Central memory CD8-positive, alpha-beta T cell (primary cell): ENCODE measurements at places on chromosomes 16 and 17.

DNA sequence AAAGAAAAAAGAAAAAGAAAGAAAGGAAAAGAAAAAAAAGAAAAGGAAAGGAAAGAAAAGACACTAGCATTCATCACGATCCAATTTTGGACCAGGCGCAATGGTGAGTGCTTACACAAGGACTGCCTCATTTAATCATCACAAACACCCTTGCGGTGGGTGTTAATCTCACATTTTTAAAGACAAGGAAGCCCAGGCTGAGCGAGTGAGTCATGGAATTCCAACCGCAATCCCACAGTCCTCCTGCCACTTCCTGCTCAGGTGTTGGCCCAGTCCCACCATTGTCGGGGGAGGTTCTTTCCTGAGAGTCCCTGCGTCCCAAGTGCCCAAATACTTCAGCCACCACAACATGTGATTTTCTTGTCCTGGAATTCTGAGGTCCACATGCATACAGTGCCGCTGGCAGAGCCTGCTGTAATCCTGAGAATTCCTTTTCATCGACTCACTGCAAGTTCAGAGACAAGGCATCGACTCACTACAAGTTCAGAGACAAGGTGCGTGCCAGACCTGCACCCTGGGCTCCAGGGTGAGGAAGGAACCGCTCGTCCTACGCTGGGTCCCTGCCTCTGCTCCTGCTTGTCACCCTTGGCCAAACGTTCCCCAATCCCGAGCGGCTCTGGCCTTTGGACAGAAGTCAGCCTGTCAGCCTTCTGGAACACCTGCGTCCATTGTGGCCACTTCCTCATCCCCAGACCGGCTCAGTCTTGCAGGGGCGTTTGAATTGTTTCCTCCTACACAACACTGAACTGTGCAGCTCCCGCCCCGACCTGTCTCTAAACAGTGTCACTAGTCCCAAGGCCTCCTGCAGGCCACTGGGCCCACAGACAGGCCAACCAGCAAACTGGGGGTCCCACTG lies 5.8 kb downstream of the ZG16B start:
- H3K36me3 ChIP-seq, result no peaks in the 10 kb centered on the region
- no peak overlapping the region for H3K4me3 ChIP-seq
- DNase-seq, result no peak
- peaks cover 22% of the 10 kb centered on the region for H3K4me1 ChIP-seq

DNA sequence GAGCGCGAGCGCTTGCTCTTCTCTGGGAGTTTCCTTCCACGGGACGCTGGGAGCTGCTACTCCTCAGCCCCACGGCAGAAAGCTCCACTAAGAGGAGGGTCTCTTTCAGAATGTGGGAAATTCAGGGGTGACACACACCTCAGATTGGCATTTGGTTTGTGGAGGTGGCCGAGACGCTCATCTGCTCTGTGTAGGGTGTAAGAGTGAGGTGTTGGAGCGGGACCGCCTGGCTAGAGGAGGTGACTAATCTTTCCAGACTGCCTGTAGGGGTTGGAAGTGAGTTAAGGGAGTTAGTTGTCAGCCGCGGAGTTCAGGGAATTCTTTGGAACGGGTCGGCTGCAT lies 735 bp downstream of the PSMD11 start:
- peaks cover 32% of the 10 kb centered on the region for H3K4me1 ChIP-seq
- peak overlapping the region; percentile 71 for H3K4me3 ChIP-seq
- H3K27me3 ChIP-seq, result no peaks in the 10 kb centered on the region
- peak overlapping the region; percentile 82 for H3K27ac ChIP-seq
- DNase-seq, result no peak

GRCh38 chr17:10605221-10605783 lies 51.8 kb downstream of the MYH3 start:
- peaks cover 9% of the 10 kb centered on the region for H3K27me3 ChIP-seq
- H3K4me3 ChIP-seq, result no peak overlapping the region
- no peaks in the 10 kb centered on the region for H3K4me1 ChIP-seq
- no peak for DNase-seq
- H3K27ac ChIP-seq, result no peak overlapping the region

DNA sequence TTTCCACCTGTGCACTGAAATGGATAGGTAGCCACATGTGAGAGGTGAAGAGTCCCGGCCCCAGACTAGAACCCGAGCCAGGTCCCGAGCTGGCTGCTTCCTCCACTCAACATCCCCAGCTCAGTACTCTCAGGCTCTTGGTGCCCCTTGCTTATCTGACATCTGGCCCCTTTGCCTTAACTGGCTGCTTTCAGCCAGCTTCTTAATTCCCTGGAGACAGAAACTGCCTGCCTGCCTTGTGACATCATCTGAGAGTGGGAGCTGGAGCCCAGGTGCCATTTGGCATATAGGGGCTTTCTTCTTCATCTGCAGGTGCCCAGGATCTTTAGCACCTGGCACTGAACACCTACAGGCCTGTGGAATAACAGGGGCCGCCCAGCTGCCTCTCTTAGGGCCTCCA lies 8.9 kb downstream of the CHAD start:
- DNase-seq, result no peak
- no peak overlapping the region for H3K4me3 ChIP-seq
- H3K27me3 ChIP-seq, result peaks cover under 1% of the 10 kb centered on the region
- H3K4me1 ChIP-seq, result no peaks in the 10 kb centered on the region

- H3K4me1 ChIP-seq, result no peaks in the 10 kb centered on the region
- H3K27ac ChIP-seq, result no peak overlapping the region
- H3K4me3 ChIP-seq, result no peak overlapping the region
- no peak for DNase-seq
- no peaks in the 10 kb centered on the region for H3K36me3 ChIP-seq
- peaks cover 40% of the 10 kb centered on the region for H3K27me3 ChIP-seq
Observed at GRCh38 chr16:17724242-17724898, 253.6 kb upstream of the XYLT1 start.

DNA sequence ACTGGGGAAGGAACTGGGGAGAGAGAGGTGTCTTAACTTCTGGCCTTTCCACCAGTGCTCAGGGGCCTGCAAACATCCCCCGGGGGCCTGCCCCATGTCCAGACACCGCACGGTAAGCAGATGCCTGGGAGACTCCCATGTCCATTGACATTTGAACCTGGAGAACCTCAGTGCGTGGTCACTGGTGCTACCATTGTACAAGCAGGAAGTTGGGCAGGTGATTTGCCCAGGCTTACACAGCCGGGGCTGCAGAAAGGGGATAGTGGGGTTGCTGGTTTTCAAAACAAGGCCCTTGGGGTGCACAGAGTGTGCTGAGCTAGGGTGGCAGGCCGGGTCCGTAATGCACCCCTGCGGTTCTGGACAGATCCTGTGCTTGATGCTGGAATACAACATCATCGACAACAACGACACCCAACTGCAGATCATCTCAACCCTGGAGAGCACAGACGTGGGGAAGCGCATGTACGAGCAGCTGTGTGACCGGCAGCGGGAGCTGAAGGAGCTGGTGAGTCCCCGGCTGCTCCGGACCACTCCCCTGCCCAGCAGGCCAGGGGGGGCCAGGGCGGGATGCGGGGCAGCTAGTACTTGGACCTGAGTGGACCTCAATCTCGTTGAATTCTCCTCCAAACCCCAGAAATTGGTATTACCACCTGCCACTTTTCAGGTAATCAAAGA lies 77.7 kb upstream of the PLCG2 start:
- H3K27ac ChIP-seq, result peak overlapping the region; percentile 67
- H3K27me3 ChIP-seq, result no peaks in the 10 kb centered on the region
- DNase-seq, result no peak
- no peak overlapping the region for H3K4me3 ChIP-seq
- peaks cover 24% of the 10 kb centered on the region for H3K36me3 ChIP-seq

DNA sequence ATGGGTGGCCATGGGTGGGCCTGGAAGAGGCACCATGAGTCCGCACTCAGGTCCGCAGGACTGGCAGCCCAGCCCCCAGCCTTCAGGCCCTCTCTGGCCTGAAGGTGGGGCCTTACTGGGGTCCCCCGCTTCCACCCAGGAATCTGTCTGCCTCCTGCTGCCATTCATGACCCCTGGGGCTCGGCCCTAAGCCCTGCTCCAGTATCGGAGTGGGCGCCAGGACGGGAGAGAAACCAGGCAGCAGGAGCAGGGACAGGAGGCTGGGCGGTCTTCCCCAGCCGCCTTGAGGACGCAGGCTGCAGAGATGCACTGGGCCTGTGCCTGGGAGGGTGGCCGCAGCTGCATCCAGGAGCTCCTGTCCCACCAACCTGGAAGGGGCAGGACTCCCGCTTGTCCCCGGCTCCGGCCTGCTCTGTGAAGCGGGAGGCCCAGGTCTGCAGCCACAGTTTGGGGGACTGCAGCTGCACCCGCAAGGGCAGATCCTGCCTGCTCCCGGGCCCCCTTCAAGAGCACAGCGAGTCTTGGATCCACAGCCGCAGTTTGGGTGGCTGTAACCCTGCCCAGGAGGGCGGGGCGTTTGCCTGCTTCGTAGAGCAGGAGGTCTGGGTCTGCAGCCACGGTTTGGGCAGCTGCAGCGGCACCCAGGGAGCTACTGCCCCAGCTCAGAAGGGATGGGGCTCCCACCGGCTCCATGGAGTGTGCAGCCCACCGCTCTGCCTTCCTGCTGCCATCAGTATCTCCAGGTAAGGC lies 81.8 kb upstream of the DNAJA2 start:
- H3K4me1 ChIP-seq, result no peaks in the 10 kb centered on the region
- H3K27me3 ChIP-seq, result peaks cover 1% of the 10 kb centered on the region
- no peak overlapping the region for H3K27ac ChIP-seq
- no peak for DNase-seq
- H3K36me3 ChIP-seq, result no peaks in the 10 kb centered on the region

DNA sequence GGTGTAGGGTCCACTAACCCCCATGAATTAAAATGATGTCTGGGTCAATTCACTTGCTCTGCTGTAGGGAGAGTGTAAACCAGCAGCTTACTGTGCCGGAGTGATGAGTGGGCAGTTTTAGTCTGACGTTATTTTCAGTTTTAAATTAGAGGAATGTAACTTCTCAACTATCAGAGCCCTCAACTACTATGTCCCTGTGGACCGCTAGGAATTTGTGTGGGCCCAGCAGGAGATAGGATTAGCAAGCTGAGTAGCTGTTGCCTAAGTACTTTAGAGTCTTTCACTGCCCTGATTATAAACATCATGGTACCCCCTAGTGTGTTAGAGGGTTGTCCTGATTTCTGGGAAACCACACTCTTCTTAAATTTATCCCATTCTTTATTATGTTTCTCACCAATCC lies 11.4 kb downstream of the MARVELD3 start:
- H3K4me3 ChIP-seq, result no peak overlapping the region
- no peak for DNase-seq
- H3K4me1 ChIP-seq, result no peaks in the 10 kb centered on the region
- no peaks in the 10 kb centered on the region for H3K27me3 ChIP-seq

GRCh38 chr17:19461681-19462080 lies 50.6 kb downstream of the RNF112 start:
- H3K27ac ChIP-seq, result peak overlapping the region; percentile 49
- H3K36me3 ChIP-seq, result no peaks in the 10 kb centered on the region
- DNase-seq, result no peak

DNA sequence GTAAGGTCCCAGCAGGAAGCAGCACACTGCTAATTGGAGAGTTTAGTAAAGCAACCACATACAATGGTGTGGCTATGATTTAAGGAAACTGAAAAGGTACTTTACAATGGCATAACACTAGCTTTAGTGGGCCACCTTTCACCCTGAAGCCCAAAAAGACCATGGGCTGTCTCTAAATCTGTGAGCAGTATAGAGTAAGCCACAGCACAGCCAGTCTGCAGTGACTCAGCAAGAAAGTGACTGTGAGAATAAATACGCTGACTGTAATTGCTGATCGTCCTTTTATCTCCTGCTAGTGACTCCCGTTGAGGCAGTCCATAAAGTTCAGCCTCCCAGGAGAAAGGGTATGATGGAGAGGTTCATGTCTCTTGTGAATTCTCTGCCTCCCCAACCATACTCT lies 679.8 kb upstream of the KIF2B start:
- DNase-seq, result no peak
- H3K4me1 ChIP-seq, result no peaks in the 10 kb centered on the region
- H3K27me3 ChIP-seq, result no peaks in the 10 kb centered on the region
- H3K27ac ChIP-seq, result no peak overlapping the region
- no peak overlapping the region for H3K4me3 ChIP-seq
- H3K36me3 ChIP-seq, result no peaks in the 10 kb centered on the region

DNA sequence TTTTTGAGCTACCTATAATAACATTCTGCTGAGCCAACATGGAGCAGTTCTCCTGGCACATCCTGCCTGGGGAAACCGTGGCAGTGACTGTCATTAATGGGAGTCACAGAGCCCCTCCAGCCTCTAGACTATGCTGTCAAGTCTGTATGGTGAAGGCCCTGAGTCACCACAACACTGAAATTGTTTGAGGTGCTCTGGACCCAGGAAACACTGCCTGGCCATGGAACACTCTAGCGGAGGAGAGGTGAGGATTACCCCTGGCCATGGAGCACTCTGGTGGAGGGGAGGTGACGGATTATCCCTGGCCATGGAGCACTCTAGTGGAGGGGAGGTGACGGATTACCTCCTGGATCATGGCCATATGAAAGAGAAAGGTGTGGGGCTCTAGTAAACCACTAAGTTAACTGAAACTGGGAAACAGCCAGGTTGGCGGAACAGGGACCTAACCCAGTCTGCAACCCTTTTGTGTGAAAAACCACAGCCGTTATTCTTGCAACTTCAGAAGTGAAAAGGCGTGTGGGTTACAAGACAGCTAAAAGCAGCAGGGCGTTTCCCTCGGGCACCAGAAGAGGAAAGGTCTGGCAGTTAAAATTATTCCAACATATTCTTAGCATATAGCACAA lies 156.7 kb downstream of the KCNJ12 start:
- H3K27ac ChIP-seq, result no peak overlapping the region
- H3K27me3 ChIP-seq, result no peaks in the 10 kb centered on the region
- H3K4me3 ChIP-seq, result no peak overlapping the region
- no peak for DNase-seq

GRCh38 chr16:72829846-72830775 lies 217.8 kb downstream of the ZFHX3 start:
- H3K36me3 ChIP-seq, result no peaks in the 10 kb centered on the region
- no peak overlapping the region for H3K27ac ChIP-seq
- H3K27me3 ChIP-seq, result no peaks in the 10 kb centered on the region
- H3K4me3 ChIP-seq, result no peak overlapping the region
- no peak for DNase-seq

DNA sequence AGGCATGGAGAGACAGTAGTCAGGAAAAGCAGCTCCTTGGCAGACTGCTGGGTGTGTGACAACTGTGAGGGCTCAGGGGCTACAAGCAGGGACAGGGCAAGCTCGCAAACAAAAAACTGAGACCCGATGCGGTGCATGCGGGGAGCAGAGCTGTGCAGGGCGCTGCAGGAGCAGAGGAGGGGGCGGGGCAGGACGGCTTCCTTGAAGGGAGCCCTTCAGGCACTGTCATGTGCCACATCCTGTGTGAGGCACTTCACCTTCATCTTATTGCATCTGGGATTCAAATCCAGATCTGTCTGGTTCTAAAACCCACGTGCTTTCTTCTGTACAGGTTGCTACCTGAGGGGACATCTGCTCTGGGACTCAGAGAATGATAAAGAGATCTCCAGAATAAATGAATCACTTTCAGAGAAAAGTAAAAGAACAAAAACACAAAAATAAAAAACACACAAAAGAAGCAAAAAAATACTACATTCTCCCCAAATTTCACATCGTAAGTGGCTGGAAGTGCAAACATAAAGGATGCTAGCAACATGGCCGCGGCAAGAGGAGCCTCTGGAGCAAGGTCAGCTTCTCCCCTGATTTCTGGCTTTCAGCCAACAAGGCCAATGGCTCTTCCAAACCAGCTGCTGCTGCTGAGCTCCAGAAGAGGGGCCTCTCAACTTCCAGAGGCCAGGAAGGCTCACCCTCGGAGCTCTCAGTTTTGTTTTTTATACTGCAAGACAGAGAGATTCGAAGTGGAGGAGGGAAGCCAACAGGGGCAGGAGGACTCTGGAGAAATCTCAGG lies 14.2 kb downstream of the LYRM9 start:
- peaks cover 2% of the 10 kb centered on the region for H3K36me3 ChIP-seq
- H3K27ac ChIP-seq, result no peak overlapping the region
- H3K27me3 ChIP-seq, result no peaks in the 10 kb centered on the region
- H3K4me1 ChIP-seq, result peaks cover 14% of the 10 kb centered on the region
- H3K4me3 ChIP-seq, result no peak overlapping the region

- H3K27ac ChIP-seq, result no peak overlapping the region
- no peak for DNase-seq
- H3K36me3 ChIP-seq, result peaks cover 8% of the 10 kb centered on the region
- peaks cover 8% of the 10 kb centered on the region for H3K4me1 ChIP-seq
Observed at GRCh38 chr16:946048-946395, 24.8 kb downstream of the LMF1 start.
